ENCODE measurements at places on chromosomes 5 and 9. TPM values are rescaled to one million over a fixed set of nuclear protein-coding genes. Genes with fewer than 3 reads are reported as not detected.

IFNA2 gene
- total RNA-seq: not detected

ARHGEF39 gene
- 0.20 TPM for total RNA-seq

TOMM5 gene
- total RNA-seq: 21.0 TPM

DELE1 gene
- 80.4 TPM for total RNA-seq

TPPP gene
- total RNA-seq: 2.9 TPM

HTR4 gene
- not detected for total RNA-seq

PCDHA12 gene
- 4.9 TPM for total RNA-seq

PCDHGC4 gene
- 11.7 TPM for total RNA-seq

MARCHF3 gene
- total RNA-seq: 4.8 TPM
